ENCODE measurements at places on chromosomes 7 and 10.

GRCh38 chr10:100868382-100868781 lies 44.4 kb upstream of the SLF2 start:
- no peak for DNase-seq

DNA sequence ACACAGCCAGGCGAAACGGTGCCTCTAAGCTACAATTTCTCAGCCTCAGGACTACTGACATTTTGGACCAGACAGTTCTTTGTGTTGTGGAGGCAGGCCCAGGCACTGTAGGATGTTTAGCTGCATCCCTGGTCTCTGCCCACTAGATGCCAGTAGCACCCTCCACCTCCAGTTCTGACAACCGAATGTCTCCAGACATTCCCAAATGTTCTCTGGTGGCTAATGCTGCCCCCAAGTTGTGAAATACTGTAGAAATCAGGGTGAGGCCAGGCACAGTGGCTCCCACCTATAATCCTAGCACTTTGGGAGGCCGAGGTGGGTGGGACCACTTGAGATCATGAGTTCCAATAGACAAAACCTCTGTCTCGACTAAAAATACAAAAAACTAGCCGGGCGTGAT lies 18.2 kb downstream of the HNRNPF start:
- DNase-seq: peak; percentile 66

- DNase-seq: no peak
Observed at GRCh38 chr10:78254013-78254412, 220.3 kb downstream of the RPS24 start.

DNA sequence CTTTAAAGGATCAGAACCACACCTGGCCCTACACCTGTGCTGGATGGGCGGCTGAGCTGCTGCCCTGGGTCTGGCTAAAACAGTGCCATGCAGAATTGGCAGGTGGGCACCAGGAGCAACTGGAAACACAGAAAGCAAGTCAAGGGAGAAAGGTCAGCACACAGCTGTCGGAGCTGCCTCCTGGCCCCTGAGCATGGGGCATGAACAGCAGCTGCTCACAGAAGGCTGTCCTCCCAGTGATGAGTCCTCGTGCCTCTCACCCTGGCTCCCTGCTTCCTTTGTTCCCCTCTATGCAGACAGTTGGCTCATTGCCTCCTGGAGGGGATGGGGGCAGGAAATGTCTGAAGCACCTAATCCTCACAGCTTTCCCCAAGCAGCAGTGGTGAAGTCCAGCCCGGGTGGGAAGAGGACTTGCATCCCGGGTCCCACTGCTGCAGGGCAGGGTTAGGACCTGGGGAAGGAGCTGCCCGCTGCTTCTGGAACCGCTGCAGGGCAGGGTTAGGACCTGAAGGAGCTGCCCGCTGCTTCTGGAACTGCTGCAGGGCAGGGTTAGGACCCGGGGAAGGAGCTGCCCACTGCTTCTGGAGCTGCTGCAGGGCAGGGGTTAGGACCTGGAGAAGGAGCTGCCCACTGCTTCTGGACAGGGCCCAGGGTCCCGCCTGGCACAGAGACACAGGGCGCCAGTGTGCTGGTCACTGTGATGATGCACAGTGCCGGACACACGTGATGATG lies 37.3 kb downstream of the VIPR2 start:
- no peak for DNase-seq

- no peak for DNase-seq
Observed at GRCh38 chr10:63611078-63611477, 89.9 kb downstream of the REEP3 start.

GRCh38 chr10:15703151-15703880 lies 16.4 kb downstream of the ITGA8 start:
- no peak for DNase-seq

DNA sequence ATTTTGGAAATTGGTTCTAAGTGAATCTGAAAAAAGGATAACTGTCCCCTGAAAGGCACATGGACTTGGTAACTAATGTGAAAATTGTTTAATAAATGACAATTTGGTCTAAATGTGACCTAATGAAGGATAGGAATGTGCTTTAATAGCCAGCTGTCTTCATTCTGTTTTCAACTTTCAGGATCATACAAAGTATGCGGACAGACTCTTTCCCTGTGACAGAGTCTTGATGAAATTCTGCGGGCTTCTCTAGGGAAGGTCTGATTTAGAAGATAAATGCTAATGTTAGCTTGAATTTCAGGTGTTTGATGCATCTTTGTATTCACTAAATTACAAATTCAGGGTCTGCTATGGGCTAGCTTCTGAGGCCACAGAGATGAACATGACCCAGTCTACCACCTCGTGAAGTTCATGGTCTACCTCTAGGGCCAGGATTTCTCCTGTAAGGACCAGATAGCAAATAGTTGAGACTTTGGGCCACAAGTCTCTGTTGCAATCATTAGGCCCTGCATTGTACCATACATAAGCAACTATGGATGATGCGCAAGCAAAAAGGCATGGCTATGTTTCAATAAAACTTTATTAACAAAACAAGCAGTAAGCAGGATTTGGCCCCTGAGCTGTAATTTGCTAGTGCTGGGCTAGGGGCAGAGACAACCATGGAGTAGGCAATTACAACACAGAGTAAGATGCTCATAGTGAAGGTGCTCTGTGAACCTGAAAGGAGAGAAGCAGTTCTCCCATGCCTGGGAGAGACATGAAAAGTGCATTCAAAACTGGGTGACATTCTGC lies 368.6 kb downstream of the INHBA start:
- DNase-seq: no peak

DNA sequence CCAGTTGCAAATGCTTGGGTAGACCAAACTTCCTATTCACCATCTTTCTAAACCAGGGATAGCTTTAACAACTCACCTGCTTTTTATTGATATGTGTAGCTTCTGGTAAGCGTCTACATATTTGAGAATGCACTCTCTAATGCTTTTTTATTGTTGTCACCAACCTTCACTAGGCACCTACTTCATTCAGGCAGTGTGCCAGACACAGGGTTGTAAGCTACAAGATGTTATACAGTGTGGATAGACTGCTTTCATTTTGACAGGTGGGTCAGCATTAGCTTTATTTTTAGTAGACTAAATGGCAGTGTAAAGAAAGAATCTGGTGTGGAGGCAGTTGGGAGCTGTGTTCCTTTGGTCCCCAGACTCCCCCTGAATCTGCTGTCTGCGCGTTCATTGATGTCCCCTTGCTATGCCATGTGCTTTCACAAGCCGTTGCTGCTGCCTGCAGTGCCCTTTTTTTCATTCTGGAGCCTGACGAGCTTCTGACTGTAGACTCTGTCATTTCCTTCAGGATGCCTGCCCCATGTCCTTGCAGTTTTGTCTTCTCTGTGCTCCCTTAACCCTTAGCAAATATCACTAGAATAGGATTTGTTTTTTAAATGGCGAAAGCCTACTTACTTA lies 32.1 kb downstream of the NRF1 start:
- no peak for DNase-seq

DNA sequence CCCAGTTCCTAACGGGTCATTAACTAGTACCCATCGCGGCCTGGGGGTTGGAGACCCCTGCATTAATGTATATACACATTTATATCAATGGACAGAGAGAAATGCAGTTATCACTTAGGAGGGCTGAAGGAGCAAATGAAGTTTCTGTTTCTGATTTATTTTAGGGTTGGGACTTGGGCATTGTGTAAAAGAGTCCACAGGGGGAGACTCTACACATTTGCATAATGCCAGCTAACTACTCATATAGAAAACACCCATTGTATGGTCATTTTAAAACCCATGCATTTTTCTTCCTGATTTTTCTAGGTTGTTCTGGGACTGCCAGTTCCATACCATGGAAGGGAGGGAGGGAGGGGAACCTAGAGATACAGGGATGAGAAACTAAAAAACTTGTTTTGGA lies 23.5 kb downstream of the BCCIP start:
- no peak for DNase-seq
